ENCODE measurements at places on chromosomes 16 and 17.

DNA sequence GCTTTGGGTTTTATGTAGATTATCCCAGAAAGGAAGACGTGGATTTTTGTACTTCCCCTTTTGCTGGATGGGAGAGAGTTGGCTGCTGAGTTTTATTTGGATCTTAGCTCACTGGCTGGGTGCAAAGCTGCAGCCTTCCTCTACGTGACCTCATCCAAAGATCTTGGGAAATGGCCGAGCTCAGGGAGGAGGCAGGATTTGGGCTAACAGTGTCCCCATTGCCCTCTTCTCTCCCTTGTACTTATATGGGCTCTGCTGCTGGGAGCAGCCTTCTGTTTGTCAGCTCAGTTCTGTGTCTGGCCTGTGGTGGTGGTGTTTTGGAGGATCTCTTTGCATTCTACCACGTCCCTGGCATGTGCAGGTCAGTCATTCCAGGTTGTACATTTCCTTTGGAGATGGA is 2.0 kb downstream of the AOC3 start:
- DNase-seq: no peak

DNA sequence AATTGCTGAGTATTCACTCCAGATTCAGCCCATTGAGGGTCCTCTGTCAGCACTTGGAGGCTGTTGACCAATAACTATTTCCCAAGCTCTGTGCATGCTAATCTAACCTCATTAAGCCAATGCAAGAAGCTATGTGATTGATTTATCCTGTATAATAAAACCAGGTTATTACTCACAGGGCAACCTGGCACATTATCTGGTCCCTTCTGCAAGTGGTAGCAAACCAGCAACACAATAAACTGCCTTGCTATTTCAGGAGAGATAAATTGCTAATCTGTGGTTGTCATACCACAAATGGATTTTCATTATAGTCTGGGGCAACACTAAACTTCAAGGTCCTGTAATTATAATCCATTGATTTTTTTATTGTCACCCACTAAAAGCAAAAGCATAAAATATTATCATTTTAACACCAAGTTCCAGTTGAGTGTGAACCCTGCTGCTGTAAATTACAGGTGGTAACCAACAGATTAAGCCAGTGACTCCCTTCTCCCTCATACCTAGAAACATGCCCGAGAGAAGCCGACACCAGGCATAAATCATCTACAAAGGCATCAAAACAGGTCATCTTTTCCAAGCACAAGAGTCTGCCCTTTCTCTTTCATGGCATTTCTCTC is 51.1 kb upstream of the SOX9 start:
- DNase-seq: no peak

GRCh38 chr16:62294213-62294972 is 258.2 kb upstream of the CDH8 start:
- DNase-seq: no peak

- DNase-seq: peak; percentile 88
Observed at GRCh38 chr16:83118365-83118764, 491.6 kb downstream of the CDH13 start.

DNA sequence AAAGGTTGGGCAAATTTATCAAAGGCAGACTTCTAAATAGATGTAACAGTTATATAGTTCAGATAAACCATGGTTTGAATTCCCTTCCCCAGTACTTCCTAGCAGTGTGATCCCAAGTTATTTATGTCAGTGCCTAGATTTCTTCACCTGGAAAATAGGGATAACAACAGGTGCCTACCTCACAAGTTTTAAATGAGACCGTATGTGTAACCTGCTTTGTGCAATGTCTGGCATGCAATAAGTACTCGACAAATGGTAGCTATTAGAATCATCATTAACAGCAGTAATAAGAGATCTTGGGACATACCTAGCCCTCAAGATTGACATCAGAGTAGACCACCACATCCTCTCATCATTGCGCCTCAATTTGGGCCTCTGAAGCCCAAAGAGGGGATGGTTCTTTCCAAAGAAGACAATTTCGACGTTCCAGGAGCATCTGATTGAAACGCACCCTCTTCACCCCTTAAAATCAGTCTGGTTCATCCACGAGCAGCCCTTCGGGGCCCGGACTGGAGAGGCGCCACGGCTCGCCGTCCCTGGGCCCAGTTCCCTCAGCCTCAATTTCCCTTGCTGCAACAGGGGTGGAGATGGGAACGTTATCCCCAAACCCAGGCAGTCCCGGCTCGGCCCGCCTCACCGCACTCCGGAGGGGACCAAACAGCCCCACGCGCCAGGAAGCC is 541 bp downstream of the ACACA start:
- DNase-seq: peak; percentile 8

GRCh38 chr16:87171723-87172122 is 145.5 kb downstream of the C16orf95 start:
- DNase-seq: no peak

- peak; percentile 90 for DNase-seq
Observed at GRCh38 chr16:86665319-86665675, 86.9 kb downstream of the FOXL1 start.

GRCh38 chr17:12618557-12618956 is 47.1 kb upstream of the MYOCD start:
- DNase-seq: peak; percentile 29

GRCh38 chr17:21689604-21690003 is 2.7 kb upstream of the KCNJ18 start:
- DNase-seq: peak; percentile 95

DNA sequence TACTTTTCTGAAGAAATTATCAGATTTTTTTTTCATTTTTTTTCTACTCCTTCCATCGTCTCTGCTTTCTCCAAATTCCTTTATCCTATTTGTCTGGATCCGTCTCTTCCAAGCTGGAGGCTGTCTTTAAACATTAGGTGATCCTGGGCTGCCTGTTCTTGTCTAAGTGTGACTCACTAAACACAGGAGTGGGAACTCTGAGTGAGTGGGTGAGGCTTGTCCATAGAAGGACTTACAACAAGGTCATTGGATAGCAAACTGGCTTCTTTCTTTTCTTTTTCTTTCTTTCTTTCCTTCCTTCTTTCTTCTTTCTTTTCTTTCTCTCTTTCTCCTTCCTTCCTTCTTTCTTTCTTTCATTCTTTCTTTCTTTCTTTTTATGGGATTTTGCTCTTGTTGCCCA is 18.2 kb downstream of the ALOX15 start:
- DNase-seq: no peak

DNA sequence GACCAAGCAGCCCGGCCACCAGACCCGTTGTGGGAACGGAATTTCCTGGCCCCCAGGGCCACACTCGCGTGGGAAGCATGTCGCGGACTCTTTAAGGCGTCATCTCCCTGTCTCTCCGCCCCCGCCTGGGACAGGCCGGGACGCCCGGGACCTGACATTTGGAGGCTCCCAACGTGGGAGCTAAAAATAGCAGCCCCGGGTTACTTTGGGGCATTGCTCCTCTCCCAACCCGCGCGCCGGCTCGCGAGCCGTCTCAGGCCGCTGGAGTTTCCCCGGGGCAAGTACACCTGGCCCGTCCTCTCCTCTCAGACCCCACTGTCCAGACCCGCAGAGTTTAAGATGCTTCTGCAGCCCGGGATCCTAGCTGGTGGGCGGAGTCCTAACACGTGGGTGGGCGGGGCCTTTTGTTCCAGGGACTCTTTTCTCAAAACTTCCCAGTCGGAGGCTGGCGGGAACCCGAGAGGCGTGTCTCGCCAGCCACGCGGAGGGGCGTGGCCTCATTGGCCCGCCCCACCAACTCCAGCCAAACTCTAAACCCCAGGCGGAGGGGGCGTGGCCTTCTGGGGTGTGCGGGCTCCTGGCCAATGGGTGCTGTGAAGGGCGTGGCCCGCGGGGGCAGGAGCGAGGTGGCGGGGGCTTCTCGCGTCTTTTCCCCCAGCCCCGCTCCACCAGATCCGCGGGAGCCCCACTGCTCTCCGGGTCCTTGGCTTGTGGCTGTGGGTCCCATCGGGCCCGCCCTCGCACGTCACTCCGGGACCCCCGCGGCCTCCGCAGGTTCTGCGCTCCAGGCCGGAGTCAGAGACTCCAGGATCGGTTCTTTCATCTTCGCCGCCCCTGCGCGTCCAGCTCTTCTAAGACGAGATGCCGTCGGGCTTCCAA is at the start of gene SLC2A4:
SLC2A4 (plus strand) TSS at position 645 of the 879 bp plus-strand sequence; CDS start at position 862, 217 bp downstream.
- peak; percentile 87 for DNase-seq
